ENCODE measurements at places on chromosomes 16 and 17.

DNA sequence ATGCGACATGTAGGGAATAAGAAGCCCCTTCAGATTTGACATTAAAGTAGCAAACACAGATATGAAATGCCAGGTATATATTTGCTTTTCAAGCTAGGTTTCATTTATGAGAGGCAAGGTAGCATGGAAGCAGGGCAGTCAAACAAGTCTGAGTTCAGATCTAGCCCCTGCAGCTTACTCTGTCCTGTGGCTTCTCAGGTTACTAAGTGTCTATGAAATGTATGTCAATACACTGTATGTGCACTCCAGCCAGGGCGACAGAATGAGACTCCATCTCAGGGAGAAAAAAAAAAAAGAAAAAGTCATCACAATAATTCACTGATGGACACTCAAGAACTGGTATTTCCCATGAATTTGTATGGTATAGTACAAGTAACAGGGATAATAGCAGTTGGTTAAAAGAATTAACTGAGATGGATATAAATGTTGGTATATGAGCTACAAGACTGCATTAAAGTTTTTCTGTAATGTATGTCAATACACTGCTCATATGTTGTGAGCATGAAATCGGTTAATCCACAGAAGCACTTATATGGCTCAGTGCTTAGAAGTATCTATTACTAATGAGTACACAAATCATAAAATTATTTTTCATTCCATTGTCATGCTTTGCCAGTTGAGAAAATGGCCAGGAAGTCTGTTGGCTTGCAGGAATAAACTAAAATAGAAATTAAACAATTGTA is 2.9 kb upstream of the WSB1 start:
- DNase-seq: no peak

GRCh38 chr16:57265850-57266530 is 18.5 kb downstream of the PLLP start:
- DNase-seq: no peak

- DNase-seq: no peak
Observed at GRCh38 chr17:58530655-58531054, 16.2 kb upstream of the MTMR4 start.

- peak; percentile 46 for DNase-seq
Observed at GRCh38 chr17:10614536-10615155, 42.5 kb downstream of the MYH3 start.

GRCh38 chr17:10798332-10798749 is 5.6 kb downstream of the TMEM238L start:
- no peak for DNase-seq

GRCh38 chr17:80513892-80514291 is 30.7 kb upstream of the RPTOR start:
- no peak for DNase-seq

- DNase-seq: no peak
Observed at GRCh38 chr17:4215882-4216570, 47.8 kb downstream of the ANKFY1 start.

Data from D721Med (cell line).